NCI-H510A (cell line): ENCODE measurements at places on chromosomes 5 and 9.

- no peak for DNase-seq
Measured at GRCh38 chr5:73722231-73722630, 96.2 kb downstream of the ARHGEF28 start.

DNA sequence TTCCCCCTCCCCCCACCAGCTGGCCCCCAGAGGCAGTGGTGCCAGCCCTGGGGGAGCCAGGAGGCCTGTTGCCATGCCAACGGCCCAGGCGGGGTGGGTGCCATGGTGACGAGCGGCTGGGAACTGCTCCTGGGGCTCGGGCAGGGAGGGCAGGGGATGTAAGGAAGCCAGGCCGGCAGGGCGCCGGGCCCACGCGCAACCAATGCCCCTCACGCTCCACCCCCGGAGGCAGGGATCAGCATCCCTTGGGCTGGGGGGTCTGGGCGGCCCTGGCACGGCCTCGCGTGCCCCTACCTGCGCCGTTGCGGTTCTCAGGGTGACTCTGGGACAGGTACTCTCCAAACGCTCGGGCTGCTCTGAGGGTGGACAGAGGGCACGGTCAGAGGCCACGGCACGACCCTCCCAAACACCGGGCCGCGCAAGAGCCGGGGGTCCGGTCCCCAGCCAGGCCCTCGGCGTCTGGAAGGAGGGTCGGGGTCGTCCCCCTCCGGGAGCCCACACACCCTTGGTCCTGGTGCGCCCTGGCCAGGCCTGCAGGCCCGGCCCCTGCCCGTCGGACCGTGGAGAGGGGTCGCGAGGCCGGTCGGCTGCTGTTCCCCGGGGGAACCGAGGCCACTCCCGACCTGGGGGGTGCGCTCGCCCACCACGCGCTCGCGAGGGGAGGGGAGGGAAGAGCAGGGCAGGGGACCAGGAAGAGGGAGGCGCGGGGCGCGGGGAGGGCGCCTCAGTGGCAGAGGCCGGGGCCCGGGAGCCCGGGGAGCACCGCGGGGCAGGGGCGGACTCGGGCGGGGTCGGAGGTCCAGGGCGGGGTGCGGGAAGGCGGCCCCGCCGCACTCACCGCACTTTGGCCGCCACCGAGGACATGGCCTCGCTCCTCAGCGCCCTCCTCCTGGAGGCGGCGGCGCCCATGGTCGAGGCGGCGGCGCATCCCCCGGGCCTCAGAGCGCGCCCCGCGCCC lies 661 bp downstream of the NSMF start:
- DNase-seq: no peak

DNA sequence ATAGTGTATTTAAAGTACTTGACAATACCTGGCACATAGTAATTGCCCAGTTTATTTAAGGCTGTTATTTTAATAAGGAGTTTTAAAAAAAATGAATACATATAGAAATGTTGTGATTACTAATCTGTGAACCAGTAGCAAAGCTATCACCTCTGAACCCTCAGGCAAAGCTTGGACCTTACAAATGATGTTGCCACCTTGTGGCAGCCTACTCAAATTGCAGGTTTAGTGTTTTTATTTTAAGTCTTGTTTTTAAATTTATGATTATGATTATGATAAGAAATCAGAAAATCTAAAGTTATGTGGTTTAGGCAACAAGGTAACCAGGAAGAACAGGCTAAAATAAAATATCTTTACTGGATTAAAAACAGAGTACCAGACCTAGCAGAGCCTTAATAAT lies 35.8 kb downstream of the PPARGC1B start:
- DNase-seq: no peak

DNA sequence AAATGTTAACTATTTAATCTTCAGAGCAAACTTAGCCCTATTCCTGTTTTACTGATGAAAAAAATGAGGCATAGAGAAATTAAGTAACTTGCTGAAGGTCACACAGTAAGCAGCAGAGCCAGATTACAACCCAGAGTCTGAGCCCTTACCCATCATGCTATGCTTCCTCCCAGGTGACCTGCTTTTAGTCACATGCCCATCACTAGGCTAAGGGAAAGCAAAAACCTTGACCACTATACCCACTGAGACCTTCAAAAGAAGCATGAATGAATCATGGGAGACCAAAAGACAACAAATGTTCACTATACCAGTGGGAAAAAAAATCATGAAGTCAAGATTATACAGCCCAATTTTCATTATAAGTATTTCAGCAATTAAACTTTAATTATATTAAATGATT lies 5.3 kb upstream of the HAUS6 start:
- DNase-seq: no peak

- DNase-seq: no peak
Measured at GRCh38 chr9:87604886-87605588, 107.4 kb downstream of the DAPK1 start.

DNA sequence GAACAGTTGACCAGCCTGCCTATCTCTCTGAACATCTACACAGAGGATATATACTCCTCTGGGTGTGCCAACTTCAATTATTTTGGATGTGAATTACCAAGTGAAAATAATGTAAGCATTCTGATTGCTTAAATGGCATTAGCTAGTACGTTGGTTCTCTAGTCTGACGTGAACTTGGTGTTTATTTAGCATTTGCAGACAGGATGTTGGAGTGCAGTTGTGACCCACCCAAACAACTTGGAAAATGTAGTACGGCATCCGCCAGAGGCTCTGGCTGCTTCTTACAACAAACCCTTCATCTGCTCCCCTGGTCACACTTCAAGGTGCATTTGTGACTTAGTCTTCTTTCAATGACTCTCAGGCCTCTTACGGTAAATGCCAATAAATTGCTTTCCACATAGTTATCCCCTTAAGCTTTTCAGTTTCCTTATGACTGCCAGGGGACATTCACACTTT lies 616.6 kb downstream of the PDE4D start:
- no peak for DNase-seq
